ENCODE measurements at places on chromosomes 11 and 22. TPM values are rescaled to one million over a fixed set of nuclear protein-coding genes. Genes with fewer than 3 reads are reported as not detected.

CRYBA4 gene
- total RNA-seq = not detected

FXYD6 gene
- 403 TPM for total RNA-seq

DNA sequence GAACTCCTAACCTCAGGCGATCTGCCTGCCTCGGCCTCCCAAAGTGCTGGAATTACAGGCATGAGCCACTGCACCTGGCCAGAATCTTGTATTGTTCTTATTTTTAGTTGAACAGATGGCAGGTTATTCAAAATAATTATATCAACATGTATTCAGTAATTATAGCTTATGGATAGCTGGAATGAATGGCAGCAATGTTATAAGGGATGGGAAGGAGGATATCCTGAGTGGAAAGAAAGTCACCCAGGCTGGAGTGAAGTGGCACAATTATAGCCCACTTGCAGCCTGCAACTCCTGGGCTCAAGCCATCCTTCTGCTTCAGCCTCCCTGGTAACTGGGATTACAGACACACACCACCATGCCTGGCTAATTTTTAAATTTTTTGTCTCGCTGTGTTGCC is 88.1 kb downstream of the MED15 start:
- H3K27me3 ChIP-seq = no peaks in the 10 kb centered on the region
- no peaks in the 10 kb centered on the region for H3K4me1 ChIP-seq
- DNase-seq = no peak

GRCh38 chr11:121368364-121369240 is 76.0 kb downstream of the SC5D start:
- no peak overlapping the region for H3K27ac ChIP-seq
- no peaks in the 10 kb centered on the region for H3K27me3 ChIP-seq
- no peaks in the 10 kb centered on the region for H3K36me3 ChIP-seq
- H3K4me3 ChIP-seq = no peak overlapping the region

GRCh38 chr11:35583126-35583525 is 35.1 kb upstream of the FJX1 start:
- peaks cover 6% of the 10 kb centered on the region for H3K27me3 ChIP-seq
- no peaks in the 10 kb centered on the region for H3K4me1 ChIP-seq
- H3K4me3 ChIP-seq = no peak overlapping the region
- H3K27ac ChIP-seq = no peak overlapping the region

- H3K4me3 ChIP-seq = no peak overlapping the region
- no peak for DNase-seq
- no peaks in the 10 kb centered on the region for H3K27me3 ChIP-seq
- peak overlapping the region; percentile 90 for H3K27ac ChIP-seq
- peaks cover 27% of the 10 kb centered on the region for H3K4me1 ChIP-seq
Measured at GRCh38 chr11:64757549-64758329, 2.0 kb downstream of the PYGM start.

GRCh38 chr11:19735909-19736498 is 23.4 kb downstream of the NAV2 start:
- peaks cover 91% of the 10 kb centered on the region for H3K27me3 ChIP-seq
- DNase-seq = no peak
- peaks cover 5% of the 10 kb centered on the region for H3K4me1 ChIP-seq
- no peak overlapping the region for H3K4me3 ChIP-seq

DNA sequence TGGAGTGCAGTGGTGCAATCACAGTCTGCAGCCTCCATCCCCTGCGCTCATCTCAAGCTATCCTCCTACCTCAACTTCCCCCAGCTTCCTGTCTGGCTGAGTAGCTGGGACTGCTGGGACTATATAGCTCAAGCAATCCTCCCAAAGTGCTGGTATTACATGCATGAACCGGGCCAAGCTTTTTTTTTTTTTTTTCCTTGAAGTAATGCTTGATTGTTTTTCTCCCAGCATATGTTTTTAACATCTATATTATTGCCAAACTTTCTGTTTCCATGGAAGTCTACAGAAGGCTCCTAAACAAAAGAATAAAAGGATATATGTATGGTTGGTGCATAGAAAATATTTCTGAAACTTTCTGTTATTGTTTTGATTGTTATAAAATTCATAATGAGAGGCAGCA is 853.6 kb downstream of the KCNA4 start:
- no peaks in the 10 kb centered on the region for H3K4me1 ChIP-seq
- no peak overlapping the region for H3K4me3 ChIP-seq
- no peaks in the 10 kb centered on the region for H3K36me3 ChIP-seq

DNA sequence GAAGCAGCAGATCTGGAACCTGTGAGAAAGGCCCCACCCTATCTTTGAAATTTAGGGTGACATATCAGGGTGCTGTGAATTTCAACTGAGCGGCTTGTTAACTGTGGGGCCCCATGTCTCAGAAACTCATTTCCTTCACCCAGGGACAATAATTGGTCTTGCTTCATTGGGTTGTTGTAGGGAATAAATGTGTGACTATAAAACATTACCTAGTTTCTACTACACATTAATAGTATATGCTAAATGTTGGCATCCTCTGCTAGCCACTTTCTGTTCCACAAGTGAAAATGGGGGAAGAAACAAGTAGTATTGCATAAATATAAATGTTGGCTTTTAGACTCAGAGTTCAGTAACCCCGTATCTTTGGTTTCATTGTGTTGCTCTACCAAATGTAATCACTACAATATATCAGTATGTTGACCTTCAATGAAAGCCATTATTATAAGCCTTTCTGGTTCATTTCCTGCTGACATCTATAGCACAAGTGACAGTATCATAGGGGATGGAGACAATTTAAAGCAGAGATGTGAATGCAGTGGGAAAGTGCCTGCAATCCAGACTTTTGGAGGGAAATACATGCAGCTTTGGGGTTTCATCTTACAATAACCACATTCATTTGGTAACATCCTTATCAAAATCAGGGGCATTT is 905.5 kb upstream of the RAG2 start:
- peaks cover 5% of the 10 kb centered on the region for H3K4me1 ChIP-seq
- no peaks in the 10 kb centered on the region for H3K27me3 ChIP-seq
- H3K27ac ChIP-seq = no peak overlapping the region
- DNase-seq = no peak

DNA sequence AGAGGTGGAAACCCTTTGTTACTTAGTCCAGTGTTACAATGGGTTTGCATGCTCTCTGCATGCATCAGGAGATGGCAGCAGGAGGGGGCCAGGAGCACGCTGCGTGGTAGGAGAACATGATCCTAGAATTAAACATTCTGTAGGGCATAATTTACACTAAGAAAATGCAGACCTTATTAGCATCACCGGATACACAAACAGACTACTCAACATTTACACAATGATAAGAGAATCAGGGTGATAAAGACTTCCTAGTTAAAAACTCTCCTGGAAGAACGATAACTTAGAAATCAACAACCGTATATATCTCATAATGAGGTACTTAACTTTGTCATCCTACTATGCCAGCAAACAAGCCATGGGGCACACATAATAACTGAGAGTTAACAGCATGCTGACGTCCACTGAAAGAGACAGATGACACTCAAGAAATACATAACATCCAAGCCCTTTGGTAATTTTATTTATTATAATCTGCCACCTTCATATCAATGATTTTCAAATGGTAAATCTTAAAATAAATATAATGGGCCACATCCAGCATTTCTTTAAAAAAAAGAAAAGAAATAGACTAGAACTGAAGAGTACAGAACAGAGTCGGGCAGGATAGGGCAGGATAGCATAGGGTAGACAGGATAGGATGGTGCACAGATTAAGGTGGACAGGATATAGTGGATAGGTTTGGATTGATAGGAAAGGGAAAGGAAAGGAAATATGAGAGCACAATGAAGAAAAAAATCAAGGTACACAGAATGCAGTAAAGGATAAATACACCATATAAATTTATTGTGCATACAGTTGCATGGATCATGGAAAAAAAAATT is 27.5 kb downstream of the CADM1 start:
- DNase-seq = no peak
- H3K27me3 ChIP-seq = no peaks in the 10 kb centered on the region
- no peak overlapping the region for H3K4me3 ChIP-seq
- H3K27ac ChIP-seq = no peak overlapping the region
